ENCODE measurements at places on chromosomes 5 and 9.

GRCh38 chr5:173703466-173703865, 87.0 kb upstream of the BOD1 start:
- DNase-seq, result no peak

- DNase-seq, result no peak
Observed at GRCh38 chr9:127981559-127982121, 851 bp upstream of the EEIG1 start.

- DNase-seq, result no peak
Observed at GRCh38 chr9:95565982-95566381, 49.2 kb upstream of the PTCH1 start.

- no peak for DNase-seq
Observed at GRCh38 chr9:75907329-75907728, 16.9 kb downstream of the PCSK5 start.

DNA sequence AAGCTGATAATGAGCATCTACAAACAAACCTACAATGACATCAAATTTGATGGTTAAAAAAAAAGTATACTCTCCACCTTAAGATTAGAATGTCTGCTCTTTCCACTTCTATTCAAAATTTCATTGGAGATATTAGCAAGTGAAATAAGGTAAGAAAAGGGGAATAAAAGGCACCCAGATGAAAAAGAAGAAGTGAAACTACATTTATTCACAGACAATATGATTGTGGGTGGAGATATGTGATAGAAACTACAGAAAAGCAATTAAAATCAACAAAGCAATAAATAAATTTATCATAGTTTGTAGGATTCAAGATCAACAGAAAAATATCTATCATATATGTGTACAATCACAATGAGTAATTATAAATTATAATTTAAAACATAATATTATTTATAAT, 395.1 kb upstream of the CCNH start:
- no peak for DNase-seq

DNA sequence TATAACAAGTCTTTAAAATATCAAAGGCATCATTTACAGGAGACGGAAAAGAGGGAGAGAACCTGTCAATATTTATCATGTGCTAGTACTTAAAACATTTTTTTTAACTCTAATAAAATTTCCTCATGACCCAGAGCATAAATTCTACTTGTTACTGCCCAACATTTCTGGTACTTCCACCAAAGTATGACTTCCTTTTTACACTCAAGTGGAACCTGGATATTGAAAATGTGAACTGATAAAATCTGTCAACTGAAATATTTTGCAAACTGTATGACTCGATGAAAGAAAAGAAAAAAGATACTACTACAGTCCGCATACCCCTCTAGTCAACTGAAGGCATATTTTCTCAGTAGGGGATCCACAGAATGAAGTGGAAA, 37.1 kb downstream of the FAM13B start:
- DNase-seq, result no peak

DNA sequence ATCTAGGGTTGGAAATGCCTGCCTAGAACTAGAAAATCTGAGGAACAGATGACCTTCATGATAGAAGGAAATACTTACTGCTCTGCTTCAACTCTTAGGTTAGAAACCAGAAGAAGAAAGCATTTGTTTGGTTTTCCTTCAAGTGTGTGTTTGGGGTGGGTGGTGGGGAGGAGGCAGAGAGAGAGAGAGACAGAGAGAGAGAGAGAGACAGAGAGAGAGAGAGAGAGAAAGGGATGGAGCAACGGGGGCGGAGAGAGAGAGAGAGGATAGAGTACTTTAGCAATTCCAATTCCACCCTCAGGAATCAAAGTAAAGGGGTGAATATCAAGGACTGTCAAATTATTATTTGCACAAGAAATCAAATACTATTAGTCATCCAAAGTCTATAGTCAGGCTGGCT, 29.2 kb upstream of the GCNT4 start:
- DNase-seq, result no peak

DNA sequence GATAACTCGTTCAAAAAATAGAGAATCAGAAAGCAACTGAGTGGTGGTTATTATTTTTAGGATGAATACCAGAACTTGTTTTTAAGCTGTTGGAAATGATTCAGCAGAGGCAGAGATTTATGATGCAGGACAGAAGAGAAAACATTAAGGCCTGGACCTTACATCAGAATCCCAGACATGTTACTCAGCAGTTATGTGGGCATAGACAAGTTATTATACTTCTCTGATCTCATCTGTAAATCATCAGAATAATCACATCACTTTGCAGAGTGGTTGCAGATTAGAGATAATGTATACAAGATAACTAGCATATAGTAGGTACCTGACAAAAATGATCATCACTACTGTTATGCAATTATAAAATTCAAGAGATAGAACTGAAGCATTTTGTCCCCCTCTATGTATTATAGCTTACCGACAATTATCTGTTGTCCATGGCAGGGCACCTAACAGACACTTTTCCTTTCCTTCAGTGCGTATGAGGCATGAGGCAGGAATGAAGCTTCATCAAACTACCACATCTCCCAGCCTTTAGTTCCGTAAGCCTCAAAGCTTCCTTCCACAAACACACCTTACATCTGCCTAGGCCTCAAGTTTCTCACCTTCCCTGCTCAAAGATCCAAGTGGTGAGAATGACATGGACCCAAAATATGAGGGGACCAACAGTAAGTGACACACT, 165.9 kb downstream of the DENND1A start:
- no peak for DNase-seq

GRCh38 chr5:127406326-127407121, 110.9 kb upstream of the PRRC1 start:
- no peak for DNase-seq

DNA sequence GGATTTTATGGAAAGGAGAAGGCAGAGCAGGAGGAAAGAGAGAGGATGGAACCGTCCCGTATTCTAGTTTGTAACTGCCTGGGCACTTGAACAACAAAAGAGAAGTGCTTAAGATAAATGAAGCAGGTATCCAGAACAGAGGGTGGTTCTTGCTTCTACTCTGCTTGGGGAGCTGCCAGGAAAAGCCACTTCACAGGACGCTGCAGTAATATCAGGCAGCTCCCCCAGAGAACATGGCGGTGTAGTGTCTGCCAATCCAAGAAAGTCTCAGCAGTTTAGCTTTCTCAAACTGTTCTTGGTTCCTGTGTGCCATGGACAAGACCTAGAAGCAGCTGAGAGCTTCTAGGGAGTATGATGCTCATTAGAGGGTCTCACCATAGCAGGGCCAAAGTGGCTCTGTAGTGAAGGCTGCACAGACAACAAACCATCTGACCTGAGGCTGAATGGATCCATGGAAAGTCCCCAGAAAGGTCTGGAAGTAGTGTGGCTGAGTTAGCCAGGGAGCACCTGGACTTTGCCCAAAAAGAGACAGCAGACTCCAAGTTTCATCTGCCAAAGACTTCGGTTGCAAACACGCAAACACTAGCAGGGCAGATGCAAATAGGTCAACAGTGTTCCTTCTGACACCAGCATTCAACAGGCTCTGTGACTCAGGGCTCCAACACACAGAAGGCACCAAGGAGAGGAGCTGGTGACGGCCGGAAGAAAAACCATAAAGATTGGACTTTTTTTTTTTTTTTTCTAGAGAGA, 72.2 kb upstream of the TNFSF8 start:
- DNase-seq, result no peak

DNA sequence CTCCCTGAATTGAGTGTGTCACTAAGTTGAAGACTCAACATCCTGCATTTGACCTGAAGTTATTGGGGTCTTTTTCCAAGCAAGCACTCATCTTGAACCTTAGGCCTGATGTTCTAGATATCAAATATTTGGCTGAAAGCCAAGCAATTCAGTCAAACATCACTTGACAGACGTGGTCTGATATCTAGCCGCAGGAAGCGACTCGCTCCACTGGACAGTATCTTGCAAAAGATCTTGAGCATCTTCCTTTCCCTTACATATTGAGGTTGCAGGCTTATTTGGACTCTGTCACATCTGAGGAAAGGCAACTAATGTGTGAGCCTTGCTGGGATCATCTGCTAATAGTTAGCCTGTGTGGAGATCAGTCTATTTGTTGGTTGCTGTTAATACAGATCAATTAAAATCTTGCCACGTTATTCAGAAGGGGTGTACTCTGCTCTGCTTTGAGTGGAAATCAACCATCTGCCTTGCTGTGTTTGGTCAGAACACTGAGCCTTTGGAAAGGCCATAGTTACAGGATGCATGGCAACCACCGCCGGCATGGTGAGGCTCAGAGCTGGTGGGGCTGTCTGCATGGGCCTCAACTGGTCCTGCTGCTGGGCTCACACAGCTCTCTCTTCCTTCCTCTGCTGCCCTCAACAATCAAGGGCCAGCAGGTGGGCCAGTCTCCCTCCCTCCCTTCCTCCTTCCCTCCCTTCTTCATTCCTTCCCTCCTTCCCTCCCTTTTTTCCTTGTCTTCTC, 166.9 kb upstream of the KLF9 start:
- no peak for DNase-seq

GRCh38 chr5:61638476-61638875, 306.4 kb downstream of the ZSWIM6 start:
- DNase-seq, result no peak

DNA sequence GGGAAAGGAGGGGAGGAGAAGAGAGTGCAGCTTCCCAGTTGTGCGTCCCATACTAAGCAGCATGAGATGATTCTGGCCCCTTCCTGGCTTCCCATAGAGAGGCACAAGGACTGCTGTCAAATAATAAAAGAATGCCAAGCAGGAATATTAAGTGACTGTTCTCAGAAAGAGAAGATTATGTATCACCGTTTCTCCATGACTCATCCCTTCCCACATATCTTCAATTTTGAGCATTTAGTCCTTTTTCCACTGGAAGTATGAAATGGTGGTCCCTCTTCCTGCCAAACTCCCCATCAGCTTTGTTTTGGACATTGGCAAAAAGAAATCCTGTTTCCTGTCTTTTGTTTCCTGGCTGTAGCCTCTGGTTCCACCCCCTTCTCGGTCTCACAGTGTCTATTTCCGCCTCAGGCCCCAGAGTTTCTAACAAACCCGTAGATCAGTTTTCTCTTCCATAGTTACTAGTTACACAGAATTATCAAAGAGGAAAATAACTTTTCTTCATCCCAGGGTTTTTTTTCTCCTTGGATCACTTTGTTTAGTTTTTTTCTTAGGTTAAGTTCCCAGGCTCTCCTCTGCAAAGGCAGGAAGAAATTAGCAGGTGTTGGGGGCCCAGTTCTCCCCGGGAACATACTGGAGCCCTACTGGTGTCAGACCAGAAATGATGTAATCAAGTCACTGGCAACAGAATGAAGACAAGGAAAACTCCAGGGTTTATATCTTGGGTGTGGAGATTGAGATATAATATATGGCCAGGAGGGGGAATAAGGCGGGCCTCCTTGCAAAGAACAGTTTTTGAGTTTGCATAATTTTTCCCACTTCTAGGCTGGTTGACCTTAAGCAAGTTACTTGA, 26.4 kb upstream of the ARHGAP26 start:
- DNase-seq, result no peak

DNA sequence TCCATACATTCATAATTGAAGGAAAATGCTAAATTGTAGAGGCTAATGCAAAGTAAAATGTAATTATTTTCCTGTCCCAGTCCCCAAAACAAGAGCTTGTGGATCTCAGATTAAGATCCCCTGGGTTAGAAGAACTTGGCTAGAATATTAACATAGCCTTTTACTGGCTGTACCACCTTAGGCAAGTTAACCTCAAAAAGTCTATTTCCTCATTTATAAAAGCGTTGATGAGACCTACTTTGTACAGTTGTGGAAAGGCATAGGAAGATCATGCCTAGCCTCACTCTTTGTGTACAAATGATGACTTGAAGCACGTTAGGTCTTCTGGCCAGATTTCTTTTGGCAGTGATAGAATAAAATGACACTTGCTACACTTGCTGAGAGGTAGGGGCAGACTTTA, 97.2 kb downstream of the F2RL2 start:
- DNase-seq, result no peak

DNA sequence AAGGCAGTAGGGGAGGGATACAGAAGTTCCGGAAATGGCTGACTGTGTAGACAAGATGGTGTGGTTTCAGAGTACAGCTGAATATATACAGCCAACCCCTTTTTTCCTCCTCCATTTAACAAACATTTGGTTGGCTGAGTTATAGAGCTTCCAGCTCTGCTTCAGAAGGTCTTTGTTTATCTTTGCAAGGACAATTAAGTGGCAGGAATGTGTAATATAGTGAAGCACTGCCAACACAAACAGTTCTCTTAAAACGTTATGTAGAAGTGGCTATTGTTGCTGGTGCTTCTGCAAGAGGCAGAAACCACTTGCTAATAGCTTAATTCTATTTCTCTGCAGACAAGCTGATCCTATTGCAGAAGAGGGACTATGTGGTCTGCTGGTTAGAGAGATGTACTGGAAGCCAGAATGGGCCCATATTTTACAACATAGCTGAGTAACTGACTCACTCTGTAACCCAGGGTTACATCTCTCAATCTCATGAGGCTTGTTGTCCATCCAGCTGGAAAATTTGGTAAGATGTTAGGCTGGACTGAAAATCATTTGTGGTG, 62.7 kb upstream of the OSMR start:
- DNase-seq, result no peak

GRCh38 chr9:2874001-2874750, 30.3 kb upstream of the PUM3 start:
- DNase-seq, result no peak

GRCh38 chr5:376799-377325, 55.3 kb downstream of the AHRR start:
- no peak for DNase-seq

DNA sequence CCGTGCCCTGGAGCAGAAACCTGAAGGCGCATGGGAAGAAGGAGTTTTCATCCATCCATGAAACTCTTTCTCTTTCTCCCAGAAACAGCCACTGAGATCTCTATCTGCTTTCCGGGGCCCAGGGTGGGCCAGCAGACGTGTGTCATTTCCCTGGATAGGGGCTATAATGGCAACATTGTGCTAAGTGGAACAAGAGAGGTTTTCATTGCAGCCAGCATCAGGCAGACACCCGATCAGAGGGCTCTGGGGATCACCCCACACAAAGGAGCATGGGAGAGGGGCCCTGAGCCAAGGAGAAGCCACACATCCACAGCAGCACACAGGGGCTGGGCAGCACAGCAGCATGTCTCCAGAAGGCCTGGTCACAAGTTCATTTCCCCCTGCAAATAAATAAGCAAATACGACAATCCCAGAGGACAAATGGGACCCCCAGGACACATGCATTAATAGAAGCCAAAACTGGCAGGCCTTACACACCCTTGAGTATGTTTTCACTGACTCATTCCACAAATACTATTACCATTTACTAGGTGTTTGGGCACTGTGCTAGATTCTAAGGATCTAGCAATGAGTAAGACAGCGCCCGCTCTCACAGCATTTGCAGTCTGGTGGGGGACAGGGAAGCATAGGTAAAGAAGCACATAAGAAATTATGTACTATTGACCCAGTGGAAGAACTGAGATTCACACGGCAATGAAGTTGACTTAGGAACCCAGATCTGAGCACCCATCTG, 4.3 kb upstream of the AFAP1L1 start:
- DNase-seq, result no peak

GRCh38 chr9:97504381-97505216, 3.1 kb downstream of the TMOD1 start:
- no peak for DNase-seq
